ENCODE measurements at places on chromosomes 3 and 15.

GRCh38 chr3:99348451-99348850 lies 289.9 kb upstream of the COL8A1 start:
- DNase-seq: no peak

GRCh38 chr15:32736701-32737061 lies 18.9 kb downstream of the GREM1 start:
- no peak for DNase-seq

- no peak for DNase-seq
Observed at GRCh38 chr15:62994975-62995681, 47.4 kb upstream of the TPM1 start.

DNA sequence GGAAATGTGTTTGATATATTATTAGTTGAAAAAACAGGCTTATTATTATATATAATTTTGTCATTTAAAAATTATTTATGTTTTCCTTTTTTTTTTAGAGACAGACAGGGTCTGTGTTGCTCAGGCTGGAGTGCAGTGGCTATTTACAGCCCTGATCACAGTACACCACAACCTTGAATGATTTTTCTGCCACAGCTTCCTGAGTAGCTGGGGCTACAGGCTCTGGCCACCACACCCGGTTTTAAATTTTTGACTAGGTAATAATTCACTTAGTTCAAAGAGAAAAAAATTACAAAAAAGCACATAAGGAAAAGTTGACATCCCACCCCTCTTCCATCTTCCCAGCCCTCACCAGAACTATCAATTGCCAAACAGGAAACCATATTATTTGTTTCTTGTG lies 4.7 kb upstream of the CEMIP start:
- no peak for DNase-seq

DNA sequence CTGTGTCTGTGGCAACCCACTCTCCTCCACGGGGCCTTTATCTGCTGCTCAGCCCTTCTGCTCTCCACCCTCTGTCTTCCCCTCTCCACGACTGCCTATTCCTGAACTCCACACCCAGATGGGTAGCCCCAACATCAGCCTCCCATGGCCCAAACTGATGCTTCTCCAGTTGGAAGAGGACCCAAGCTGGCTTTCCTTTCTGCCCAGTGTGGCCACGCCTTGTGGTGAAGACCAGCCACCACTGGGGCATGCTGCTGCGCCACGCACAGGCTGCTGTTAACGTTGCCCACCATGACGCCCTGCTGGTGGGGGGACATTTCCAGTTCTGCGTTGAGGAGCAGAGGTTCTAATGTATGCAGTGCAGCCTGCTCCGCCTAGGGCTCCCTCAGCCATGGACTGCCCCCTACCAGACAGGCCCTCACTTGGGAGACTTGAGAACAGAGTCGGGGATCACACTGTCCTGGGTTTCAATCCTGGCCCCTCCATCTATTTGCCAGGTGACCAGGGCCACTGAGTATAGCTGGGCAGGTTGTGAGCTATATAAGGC lies 26.9 kb downstream of the CFAP100 start:
- DNase-seq: no peak

- no peak for DNase-seq
Observed at GRCh38 chr3:242602-243355, 46.2 kb downstream of the CHL1 start.

GRCh38 chr3:194390835-194391234 lies 8.2 kb downstream of the GP5 start:
- DNase-seq: no peak

- DNase-seq: no peak
Observed at GRCh38 chr15:87219650-87220615, 1036.6 kb downstream of the NTRK3 start.

GRCh38 chr3:110234831-110235230 lies 836.8 kb upstream of the NECTIN3 start:
- DNase-seq: no peak

DNA sequence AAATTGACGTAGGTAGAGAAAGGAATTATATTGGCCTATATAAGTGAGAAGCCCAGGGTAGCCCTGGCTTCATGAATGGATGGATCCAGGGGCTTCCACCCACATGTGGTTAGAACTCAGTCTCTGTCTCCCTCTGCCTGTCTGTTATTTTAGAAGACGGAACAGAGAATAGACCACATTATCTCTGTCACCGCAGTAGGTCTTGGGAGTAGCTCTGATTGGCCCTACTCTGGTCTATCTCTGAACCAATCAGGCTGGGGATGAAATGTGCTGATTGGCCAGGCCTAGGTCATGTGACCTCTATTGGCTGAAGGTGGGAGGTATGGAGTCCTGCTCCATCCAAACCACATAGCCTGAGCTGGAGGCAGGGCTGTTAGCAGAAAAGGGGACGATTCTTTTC lies 143.0 kb upstream of the PRR23C start:
- no peak for DNase-seq

GRCh38 chr15:83208367-83208661 lies 691 bp upstream of the HDGFL3 start:
- DNase-seq: peak; percentile 27

GRCh38 chr15:29043736-29044502 lies 158.1 kb downstream of the APBA2 start:
- DNase-seq: no peak

DNA sequence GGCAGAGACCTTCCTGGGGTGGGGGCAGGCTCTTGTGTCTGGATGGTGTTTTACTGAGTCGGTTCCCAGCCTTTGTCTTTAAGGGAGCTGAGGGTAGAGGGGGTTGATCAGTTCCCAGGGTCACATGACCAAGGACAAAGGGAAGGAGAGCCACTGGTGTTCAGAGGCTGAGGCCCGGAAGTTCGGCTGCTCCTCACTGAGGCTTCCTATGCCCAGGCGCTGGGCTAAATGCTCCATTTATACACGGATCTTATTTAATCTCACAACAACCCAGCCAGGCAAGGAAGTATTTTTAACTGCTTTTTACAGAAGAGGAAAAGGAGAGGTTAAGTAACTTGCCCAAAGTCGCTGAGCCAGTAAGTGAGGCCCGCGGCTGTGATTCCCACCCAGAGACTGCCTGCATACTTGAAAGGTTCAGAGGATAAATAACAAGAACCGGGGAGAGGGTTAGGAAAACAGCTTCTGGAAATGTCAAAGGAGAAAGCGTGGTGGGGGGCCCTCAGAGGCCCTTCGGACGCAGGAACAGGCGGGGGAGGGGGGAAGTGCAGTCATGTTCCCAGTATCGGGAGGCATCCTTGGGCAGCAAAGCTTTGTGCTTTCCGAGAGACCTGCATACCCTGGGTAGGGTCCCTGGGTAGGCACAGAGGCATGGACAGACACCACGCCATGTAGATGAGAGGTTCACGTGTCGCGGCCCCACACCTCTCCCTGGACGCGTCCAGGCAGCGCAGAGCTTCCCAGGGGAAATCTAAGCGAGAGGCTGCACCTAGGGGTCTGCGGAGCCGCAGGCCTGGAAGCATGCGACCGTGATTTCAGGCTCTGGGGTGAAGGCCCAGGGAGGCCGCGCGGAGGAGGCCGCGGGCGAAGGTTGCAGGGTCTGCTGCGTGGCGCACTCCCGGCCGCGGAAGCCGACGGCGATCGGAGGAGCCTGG lies 21.3 kb downstream of the EPHB3 start:
- no peak for DNase-seq
